ENCODE measurements at places on chromosomes 13 and 19.

DNA sequence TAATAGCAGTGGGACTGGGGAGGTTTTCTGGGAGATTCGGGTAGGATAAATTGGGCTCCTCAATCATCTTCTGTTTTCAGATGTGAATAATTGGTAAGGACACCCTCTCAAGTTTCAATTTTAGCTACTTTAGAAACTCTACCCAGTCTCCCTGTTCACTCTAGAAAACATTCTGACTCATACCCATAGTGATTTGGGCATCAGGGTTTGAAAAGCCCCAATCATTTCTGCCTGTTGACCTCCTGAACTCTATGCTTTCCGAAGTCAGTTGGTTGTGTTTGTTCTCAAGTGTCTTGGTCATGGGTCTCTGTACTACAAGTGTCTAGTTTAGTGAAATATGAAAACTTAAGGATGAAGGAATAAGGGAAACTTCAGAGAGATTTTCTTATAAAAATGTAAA is 911.3 kb upstream of the GPC6 start:
- no peak for DNase-seq

GRCh38 chr13:31310356-31310755 is 110.6 kb downstream of the B3GLCT start:
- no peak for DNase-seq

DNA sequence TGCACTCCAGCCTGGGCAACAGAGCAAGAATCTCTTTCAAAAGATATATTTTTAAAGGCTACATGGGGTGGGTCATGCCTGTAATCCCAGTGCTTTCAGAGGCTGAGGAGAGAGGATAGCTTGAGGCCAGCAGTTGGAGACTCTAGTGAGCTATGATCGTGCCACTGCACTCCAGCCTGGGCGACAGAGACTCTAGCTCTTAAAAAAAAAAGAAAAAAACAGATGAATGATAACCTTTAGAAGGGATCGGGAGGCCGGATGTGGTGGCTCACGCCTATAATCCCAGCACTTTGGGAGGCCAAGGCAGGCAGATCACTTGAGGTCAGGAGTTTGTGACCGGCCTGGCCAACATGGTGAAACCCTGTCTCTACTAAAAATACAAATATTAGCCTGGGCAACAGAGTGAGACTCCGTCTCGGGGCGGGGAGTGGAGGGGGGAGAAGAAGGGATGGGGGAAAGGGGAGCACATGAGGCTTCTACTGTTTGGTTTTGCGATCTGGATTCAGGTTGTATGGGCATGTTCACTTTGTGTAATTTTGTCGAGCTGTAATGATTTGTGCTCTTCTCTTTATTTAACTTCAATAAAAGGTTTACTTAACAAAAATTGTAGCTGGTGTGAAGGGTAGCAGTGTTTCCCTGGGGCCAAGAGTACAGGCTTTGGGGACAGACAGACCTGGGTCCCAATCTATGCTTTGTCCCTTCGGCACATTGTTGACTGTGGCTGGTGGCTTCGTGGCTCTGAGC is 1.1 kb upstream of the PSMC4 start:
- no peak for DNase-seq

DNA sequence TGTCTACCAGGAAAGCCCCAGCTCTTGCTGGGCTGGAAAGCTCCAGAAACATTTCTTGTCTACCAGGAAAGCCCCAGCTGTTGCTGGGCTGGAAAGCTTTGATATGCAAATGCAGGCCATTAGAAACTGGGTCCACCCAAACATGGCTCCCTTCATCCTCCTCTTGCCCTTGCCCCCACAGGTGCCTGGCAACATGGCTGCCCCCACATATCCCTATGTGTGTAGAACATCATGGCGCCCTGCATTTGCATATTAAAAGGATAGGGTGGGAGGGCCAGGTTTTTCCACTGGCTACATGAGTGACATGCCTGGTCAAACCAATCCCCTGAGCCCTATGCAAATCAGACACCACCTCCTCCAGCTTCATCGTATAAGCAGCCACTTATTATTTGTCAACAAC is 455.4 kb upstream of the ARGLU1 start:
- no peak for DNase-seq

DNA sequence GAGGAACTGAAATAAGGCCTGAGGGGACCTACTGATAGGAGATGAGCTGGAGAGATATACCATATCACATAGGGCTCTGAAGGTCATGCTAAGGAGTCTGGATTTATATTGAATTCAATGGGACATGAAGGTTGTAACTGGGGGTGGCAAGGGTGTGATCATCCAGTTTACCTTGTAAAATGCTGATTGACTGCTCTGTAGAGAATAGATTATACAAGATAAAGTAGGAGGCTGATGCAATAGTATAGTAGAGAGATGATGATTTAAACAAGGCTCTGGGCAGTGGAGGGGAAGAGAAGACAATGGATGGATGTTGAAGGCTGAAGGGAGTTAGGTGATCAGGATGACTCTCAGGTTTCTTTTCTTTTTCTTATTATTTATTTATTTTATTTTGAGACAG is 18.0 kb upstream of the PAN3 start:
- no peak for DNase-seq

GRCh38 chr19:49326165-49326704 is 1.2 kb upstream of the SLC6A16 start:
- DNase-seq = no peak

GRCh38 chr19:50897191-50897607 is 14.0 kb downstream of the KLK4 start:
- no peak for DNase-seq

DNA sequence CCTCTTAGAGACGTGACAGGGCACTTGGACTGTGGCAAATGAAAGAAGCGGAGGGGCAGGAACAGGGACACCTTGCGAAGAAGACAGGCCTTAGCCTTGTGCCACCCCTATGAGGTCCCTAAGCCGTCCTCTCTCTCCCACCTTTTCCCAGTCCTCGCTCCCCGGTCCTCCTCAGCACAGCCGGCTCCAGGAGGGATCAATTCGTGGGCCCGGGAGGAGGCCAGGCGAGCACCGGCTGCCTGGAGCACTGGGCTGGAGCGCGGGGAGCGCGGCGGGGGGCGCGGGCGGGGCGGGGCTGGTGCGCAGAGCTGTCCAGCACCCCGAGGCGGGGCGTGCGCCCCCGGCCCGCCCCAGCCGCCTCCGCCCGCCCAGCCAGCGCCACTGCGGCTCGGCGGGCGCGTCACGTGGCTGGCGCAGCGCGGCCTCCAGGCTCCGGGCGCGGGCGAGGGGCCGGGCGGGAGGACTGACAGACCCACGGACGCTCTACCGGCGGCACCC is at the start of gene LRP3:
Gene LRP3, plus strand, starts transcription at position 466 of the 498 bp plus-strand sequence. CDS start 456 bp downstream, outside the sequence.
- DNase-seq = no peak

GRCh38 chr19:39409208-39410016 is 2.8 kb downstream of the ZFP36 start:
- DNase-seq = peak; percentile 97

DNA sequence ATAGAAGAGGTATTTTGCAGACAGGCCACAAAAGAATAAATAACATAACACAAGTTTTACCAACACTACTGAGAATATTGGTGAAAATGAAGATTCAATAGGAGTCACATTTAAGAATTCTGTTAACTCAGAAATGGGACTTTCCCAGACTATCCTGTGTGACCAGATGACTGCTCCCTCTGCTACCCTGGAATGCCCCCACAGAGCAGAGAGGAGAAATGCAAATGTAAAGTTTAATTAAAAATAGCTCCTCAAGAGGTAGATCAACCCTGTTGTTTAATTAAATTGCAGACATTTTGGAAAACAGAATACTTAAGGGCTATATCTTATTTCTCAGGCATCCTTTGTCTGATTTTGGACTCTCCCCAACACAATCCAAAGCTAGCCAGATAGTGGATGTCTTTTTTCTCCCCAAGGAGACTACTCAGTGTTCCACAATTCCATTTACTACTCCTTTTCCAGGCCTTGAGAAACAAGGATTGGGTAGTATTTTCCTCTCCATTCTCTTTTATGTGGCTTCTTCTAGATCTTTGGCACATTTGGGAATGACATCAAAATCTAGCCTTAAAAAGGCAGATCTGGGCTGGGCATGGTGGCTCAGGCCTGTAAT is 104.7 kb upstream of the TSC22D1 start:
- no peak for DNase-seq

DNA sequence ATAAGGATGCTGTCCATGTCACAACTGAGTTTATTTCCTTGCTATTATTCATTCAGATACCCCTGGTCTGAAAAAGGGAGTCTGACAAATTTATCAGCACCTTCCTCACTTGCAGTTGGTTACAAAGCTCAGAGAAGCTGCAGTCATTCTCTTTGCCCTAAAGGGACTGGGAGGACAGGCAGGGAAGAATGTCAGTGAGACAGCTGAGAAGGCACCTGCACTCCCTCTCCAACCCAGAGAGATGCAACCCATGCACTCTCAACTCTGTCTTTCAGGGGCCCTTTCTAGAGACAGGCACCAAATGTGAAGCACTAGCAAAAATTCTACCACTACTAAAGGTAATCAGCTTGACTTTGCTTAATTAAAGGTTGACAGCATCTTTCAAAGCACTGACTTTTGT is 83.3 kb downstream of the CRYL1 start:
- DNase-seq = no peak

DNA sequence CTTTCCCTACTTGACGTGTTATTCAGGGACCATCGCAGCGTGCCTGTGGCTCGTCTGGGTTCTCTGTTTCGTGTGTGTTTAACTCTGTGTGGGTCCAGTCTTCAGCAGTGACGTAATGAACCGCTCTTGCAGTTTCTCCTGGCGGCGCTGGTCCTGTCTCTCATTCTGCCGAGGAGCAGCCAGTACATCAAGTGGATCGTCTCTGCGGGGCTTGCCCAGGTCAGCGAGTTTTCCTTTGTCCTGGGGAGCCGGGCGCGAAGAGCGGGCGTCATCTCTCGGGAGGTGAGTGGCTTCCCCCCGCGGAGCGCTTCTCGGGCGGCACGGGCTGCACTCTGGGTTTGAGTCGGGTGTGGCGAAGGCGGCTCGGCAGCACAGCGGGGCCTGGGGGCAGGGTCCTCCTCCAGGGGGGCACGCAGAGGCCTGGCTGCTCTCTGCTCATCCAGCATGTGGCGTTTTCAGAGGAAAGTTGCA is 36.3 kb upstream of the TFDP1 start:
- DNase-seq = peak; percentile 82

GRCh38 chr19:46221981-46222610 is 7.4 kb upstream of the IGFL1 start:
- no peak for DNase-seq

- DNase-seq = peak; percentile 83
Observed at GRCh38 chr13:41457589-41458186, 338 bp downstream of the RGCC start.

- DNase-seq = no peak
Observed at GRCh38 chr13:44573790-44574465, 2.2 kb downstream of the TSC22D1 start.

GRCh38 chr19:29687244-29687896 is 22.1 kb downstream of the PLEKHF1 start:
- DNase-seq = peak; percentile 92

DNA sequence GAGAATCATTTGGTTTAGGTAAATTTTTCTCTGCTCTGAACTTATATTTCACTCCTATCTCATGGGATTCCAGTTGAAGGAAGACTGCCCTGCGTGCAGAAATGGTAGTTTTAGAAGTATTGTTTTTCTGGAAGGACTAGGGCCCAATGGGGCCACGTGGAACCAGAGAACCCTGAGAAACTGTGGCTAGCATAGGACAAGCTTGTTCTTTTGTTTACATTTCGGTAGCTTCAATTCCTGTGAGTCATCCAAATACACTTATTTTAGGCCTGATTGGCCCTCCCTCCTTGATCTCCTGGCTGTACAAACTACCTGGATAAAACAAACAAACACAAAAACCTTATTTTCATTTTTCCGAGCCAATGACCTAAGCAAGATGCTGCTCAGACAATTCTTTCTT is 124.0 kb downstream of the ITGBL1 start:
- DNase-seq = no peak

DNA sequence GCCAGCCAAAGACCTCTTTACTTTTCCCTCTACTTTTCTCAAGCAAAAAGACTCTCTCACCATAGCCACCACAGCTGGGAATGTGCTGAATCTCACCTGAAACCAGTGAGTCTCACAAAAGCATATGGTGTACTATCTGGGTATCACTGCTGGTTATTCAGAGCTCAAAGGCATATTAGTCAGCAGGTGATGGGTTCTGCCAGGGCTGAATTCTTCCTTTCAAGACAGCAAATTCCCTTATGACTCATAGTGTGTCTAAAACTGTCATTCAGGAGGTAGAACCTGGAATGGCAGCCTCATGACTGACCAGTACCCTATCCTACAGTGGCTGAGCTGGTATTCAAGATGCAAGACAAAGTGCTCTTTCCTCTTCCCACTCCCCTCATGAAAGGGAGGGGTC is 2859.1 kb downstream of the PCDH9 start:
- DNase-seq = no peak

DNA sequence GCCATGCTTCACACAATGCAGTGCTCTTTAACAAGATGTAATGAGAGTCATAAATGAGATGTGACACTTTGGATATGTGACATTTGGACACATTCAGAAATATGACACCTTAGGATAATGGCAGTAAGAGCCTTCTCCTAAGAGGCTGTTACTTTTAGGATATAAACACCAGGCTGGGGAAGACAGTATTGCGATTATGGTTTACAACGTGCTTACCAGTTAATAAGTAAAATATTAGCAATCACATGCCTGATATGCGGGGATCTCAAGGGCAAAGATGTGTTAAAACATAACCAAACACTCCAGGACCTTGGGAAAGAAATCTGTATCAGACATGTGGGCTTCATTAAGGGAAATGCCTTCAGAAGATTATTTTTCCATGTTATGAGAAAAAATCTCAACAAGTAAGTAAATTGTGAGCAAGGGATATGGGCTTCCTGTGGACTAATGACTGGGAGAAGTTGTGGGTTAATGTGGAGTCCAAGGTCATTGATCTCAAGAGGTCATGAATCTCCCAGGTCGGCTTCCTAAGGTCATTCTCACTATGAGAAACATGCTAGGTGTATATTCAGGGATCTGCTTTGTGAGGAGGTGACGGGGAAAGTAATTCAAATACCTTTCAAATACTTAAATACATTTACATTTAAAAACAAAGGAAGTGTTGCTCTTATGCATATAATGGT is 105.3 kb downstream of the STARD13 start:
- DNase-seq = no peak

DNA sequence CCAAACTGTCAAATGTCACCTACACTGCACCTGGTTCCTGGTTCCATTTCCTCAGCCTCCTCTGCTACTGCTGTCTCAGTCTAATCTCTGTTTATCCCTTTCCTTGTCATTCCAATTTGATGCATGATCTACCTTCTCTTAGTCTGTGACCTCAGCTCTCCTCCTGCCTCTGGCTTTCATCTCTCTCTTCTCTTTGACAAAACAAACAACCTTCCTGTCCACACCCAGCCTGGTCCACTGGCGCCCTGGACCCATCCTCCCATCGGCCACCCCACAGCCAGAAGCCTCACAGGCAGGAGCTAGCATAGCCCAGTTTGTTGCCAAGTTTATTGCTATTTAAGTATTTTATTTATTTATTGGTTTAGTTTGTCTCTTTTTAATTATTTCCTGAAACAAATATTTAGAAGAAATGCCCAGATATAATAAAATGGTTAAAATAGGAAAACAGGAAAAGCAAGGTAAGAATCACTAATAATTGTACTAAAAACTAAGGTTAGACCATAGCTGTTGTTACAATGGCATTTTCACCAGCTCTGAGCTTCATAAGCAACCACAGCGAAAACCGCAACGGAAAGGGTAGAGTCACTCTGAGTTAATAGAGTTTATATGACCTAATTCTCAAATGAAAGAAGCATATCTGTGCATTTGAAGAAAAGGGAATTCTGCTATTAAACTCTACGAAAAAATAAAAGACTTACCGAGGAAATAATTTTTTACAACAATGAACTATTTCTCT is 68.6 kb downstream of the EFNB2 start:
- DNase-seq = no peak

- DNase-seq = no peak
Observed at GRCh38 chr19:50433201-50434180, 799 bp downstream of the MYBPC2 start.

- DNase-seq = peak; percentile 82
Observed at GRCh38 chr19:18670312-18670711, 13.2 kb upstream of the CRTC1 start.

Data from posterior vena cava (tissue), 2 donors.